ENCODE measurements at places on chromosomes 1 and 21.

GRCh38 chr21:31201548-31201947 lies 142.5 kb downstream of the TIAM1 start:
- DNase-seq, result no peak

DNA sequence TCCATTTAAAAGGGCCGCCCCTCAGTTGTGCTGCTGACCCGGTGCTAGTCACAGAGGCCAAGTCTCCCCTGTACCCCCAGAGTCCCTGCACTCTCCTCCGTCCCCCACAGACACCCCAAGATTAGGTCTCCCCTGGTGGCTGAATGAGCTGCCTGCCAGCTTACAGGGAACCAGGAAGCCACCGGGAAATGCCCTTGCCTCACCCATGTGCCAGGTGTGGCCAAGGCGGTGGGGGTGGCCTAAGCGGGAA lies 32.7 kb downstream of the HSPG2 start:
- no peak for DNase-seq

GRCh38 chr1:22832414-22832786 lies 121.8 kb downstream of the EPHB2 start:
- DNase-seq, result no peak

- no peak for DNase-seq
These were observed 10.7 kb upstream of the ELF3 start for GRCh38 chr1:201999625-202000238.

DNA sequence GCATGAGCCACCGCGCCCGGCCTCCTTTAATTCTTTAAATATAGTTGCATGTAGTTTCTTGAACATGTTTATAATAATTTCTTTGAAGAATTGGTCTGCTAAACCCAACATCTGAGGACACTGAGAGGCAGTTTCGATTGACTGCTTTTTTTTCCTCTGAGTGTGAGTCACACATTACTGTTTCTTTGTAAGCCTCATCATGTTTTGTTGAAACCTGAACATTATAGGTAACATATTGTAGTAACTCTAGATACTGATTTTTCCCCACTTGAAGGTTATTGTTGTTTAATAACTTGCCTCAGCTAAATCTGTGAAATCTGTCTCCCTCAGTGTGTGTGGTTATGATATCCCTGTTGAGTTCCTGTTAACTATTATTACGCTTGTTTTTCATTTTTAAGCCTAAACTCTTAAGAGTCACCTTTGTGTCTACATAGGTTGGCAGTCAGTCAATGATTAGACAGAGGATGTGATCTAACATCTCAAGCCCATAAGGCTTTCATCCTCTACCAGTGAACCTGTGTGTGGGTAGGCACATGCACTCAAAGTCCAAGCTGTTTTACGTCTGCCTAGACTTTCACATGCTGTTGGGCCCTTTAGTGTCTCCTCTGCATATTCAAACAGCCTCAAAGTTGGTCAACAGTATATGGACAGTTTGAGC lies 155.5 kb downstream of the KCNH1 start:
- no peak for DNase-seq

- DNase-seq, result no peak
These were observed 9.1 kb downstream of the LMNA start for GRCh38 chr1:156123356-156124196.

DNA sequence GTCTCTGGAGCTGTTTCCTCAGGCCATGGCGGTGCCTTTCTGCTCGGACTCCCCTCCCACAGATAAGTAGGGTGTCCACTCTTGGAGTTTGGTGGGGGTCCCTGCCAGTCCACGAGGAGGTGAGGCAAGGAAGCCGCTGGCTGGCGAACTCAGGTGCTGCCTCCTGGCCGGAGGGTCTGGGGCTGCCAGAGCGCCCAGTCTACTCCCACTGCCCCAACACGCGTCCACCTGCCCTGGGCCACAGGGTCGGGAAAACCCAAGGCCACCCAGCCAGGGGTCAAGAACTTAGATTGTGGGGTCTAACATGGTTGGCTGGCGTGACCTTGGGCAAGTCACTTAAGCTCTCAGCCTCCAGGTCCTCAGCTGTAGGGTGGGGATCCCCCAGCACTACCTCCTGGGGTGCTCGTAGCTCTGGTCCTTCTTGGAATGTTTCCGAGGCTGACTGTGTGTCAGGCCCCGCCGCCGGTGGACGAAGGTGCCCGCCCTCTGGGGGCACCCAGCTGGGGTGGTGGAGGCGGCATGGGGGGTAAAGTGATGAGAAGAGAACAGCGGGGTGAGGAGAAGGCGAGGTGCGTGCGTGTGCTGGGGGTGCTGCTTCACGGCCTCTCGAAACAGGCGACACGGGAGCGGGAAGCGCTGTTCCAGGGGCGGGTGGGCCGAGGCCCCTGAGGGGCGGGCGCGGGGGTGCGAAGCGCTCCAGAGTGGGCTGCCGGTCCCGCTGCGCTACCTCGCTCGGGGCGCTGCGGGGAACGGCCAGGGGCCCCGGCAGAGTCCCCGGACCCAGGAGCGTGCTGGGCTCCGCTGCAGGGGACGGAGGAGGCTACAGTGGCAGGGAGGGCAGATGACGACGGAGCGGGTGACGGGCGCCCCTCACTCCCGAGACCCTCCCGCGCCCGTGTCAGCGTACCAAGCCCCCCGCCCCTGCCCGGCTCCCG lies 1.2 kb downstream of the SH2D5 start:
- DNase-seq, result no peak

DNA sequence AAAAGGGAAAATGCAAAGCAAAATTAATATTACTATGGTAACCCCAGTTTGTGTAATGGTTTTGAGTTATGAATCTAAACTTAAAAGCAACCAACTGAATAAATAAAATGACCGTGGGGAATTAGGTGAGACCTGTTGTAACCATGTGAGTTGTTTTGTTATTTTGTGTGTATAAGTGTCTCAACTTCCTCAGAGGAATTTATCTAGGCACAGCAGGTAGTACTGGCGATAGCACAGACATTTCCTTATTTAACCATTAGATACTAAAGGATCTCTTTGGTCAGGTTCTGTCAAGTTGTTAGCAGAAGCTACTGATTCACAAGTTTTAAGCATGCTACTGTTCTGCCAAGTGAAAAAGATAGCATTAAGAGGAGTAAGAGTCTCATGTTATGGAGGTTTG lies 39.3 kb upstream of the LRRC7 start:
- no peak for DNase-seq

- no peak for DNase-seq
These were observed 298.1 kb upstream of the PLXNA2 start for GRCh38 chr1:208542309-208542708.

- DNase-seq, result no peak
These were observed 881 bp downstream of the USP25 start for GRCh38 chr21:15730484-15731242.

DNA sequence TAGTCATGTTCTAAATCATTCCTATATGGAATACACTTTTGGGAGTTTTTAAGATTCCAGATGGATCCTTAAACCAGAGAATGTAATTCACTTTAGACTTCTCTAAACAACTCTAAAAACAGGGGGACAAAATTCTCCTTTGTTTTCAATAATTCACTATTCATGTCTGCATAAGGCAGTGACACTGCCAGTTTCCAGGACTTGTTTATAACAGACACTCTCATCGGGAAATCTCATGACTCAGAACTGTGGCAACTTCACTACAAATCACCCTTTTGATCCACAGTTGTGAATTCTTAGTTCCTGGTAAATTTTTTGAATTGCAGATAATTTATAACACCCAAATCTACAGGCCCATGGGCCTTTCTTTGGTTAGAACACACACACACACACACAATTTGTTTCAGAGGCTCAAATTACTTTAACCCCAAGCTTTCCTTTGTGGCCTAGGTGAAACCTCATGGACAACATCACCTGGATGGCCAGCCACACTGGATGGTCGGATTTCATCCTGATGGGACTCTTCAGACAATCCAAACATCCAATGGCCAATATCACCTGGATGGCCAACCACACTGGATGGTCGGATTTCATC lies at the start of gene OR2T4:
Gene OR2T4, plus strand, starts transcription at position 545 of the 595 bp plus-strand sequence. Its CDS starts 0 bp downstream, at position 545.
- DNase-seq, result no peak

- DNase-seq, result no peak
These were observed 420.3 kb downstream of the NPHP4 start for GRCh38 chr1:5571861-5572401.

DNA sequence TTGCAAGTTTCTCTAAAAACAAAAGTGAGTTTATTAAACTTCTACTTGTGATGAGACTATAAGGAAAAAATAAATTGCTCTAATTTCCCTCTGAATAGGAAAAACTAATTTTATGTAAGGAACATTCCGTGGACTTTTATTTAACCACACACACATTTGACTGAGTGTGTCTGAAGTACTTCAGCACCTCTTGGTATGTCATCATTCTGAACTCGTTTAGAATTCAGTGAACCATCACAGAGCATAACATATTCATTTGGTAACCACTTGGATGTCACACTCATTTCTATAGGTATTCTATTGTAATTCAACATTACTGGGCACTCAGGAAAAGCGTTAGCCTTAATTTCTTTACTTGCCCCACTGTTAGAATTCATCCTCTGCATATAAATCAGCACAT lies 79.1 kb downstream of the RGS21 start:
- no peak for DNase-seq

- DNase-seq, result no peak
These were observed 61.8 kb upstream of the SYT6 start for GRCh38 chr1:114215436-114215835.

DNA sequence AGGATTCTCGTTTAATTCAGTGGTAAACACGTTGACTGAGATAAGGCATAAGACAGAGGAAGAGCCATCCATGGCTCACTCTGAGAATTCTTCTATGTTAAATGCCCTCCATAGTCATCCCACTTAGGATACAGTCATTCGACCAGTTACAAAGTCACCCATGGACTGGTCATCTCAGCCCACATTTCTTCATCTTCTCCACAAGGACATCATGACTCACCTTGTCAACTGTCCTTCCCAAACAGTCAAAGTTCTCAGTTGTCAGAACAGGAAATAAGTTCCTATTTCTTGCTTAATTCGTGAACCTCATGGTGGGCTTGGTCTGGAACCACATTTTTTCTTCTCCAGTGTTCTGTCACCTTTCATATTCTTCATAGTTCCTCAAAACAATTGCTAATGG lies 133.2 kb downstream of the TGFB2 start:
- no peak for DNase-seq

DNA sequence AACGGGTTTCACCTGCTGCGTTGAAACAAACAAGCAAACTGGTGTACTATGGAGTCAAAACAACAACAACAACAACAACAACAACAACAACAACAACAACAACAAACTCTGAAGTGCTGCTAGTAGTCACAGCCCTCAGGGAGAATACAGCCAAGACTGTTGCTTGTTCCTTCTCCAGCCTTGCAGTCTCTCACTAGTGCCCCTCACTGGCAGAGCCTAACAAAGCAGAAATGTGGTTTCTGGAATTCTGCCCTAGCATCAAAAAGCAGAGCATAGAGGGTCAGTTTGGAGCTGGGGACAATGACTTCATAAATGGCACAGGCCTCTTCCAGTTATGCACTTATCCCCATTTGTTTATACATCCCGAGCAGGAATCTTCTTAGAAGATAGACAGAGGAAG lies 187.4 kb downstream of the KCNK2 start:
- no peak for DNase-seq

DNA sequence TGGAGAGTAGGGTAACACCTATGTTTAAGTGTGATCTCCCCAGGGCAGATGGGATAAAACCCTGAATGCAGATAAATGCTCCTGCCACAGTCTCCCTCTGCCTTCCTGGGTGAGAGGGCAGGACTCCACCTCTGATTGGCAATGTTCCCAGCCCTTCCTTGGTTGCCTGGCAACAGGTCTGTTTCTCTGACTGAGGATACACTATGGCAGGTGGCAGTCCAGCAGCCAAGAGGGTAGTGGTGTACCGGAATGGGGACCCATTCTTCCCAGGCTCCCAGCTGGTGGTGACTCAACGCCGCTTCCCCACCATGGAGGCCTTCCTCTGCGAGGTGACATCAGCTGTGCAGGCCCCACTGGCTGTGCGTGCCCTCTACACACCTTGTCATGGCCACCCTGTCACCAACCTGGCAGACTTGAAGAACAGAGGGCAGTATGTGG lies at the start of gene DCDC2B:
Gene DCDC2B, plus strand, starts transcription at position 199 of the 438 bp plus-strand sequence. Its CDS starts 5 bp downstream, at position 204.
- DNase-seq, result no peak

- no peak for DNase-seq
These were observed 573 bp downstream of the KLHL21 start for GRCh38 chr1:6601923-6602668.

DNA sequence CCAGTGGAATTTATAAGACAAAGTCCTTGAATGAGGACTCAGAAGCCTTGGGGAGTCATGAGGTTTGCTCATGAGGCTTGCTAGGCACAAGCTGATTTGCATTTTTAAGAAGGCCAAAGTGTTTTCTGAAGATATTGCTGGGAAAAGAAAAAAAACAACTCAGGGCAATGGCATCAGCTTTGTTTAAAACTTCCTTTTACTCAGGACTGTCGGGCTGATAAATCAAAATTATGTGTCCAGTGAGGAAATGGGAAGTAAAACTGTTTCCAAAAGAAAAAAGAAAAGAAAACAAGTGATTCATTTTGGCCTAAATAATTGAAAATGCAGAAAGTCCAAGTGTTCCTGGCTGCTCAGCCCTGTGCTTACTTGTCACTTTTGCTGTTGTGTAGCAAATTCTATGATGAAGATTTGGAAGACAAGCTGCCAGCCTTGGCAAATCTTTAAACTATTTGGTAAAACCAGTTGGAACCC lies 282.4 kb downstream of the HLX start:
- no peak for DNase-seq

DNA sequence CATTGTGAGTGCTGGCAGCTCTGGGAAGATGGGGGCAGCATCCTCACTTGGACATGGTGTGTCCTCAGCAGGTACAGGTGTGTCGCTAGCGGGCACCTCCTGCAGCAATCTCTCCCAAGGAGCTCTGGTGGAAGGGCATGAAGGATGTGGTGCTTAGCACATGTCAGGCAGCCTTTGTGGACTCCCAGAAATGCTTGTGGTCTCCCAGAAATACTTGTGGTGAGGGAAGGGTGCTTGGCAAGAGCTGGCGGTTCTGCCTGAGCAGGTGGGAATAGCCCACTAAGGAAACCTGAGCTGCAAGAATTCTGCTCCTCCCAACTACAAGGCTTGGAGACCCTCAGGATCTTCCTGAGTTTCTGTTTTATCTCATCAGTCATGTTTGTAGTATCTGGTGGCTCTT lies 371.6 kb downstream of the PRDM2 start:
- DNase-seq, result no peak

DNA sequence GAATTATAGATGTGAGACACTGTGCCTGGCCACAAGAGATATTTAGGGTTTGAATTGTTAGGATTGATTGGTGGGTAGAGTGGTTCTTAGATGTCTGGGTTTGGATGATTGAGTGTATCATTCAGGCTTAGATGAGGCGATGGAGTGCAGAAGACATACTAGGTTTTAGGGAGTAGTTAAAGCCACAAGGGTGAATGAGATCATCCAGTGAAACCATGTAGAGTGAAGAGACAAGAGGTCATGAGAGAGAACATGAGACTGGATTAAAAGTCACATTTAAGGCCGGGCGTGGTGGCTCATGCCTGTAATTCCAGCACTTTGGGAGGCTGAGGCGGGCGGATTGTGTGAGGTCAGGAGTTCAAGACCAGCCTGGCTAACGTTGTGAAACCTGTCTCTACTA lies 37.2 kb downstream of the ZFYVE9 start:
- no peak for DNase-seq
